ENCODE measurements at places on chromosomes 7 and 10. TPM values are rescaled to one million over a fixed set of nuclear protein-coding genes. Genes with fewer than 3 reads are reported as not detected.

DNA sequence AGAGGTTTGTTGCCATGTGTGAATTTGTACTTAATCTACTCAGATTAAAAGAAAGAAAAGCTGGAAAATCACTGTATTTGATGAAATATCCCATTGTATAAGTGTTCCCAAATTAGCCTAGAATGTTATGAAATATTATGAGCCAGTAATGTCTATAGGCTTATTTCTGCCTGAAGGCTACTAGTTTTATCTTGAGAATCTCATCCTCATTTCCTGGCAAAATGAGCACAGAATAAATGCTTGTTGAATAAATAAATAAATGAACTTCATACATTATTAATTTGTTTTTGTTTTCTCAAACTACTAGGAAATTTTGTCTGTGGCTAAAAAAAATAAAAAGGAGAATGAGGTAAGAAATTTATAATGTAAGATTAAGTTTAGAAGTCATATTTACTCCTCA lies 25.5 kb downstream of the HELLS start:
- no peak for DNase-seq

GRCh38 chr10:17216901-17217395 lies 11.1 kb upstream of the VIM start:
- no peak for DNase-seq

- DNase-seq: peak; percentile 67
Observed at GRCh38 chr10:28807760-28808613, 130.7 kb downstream of the BAMBI start.

- peak; percentile 73 for DNase-seq
Observed at GRCh38 chr10:103859161-103860086, 4.0 kb upstream of the SH3PXD2A start.

The ZNF479 gene
- not detected for total RNA-seq
